Stimulated activated CD8-positive, alpha-beta memory T cell treated with anti-CD3 and anti-CD28 coated beads, Interleukin-4, amount 100 ng/mL, for 4 hours (primary cell): ENCODE measurements at places on chromosomes 5 and 9.

GRCh38 chr5:16690243-16690852 lies 73.6 kb upstream of the RETREG1 start:
- no peak for DNase-seq

- no peak for DNase-seq
Observed at GRCh38 chr5:72394688-72395087, 74.5 kb downstream of the PTCD2 start.

DNA sequence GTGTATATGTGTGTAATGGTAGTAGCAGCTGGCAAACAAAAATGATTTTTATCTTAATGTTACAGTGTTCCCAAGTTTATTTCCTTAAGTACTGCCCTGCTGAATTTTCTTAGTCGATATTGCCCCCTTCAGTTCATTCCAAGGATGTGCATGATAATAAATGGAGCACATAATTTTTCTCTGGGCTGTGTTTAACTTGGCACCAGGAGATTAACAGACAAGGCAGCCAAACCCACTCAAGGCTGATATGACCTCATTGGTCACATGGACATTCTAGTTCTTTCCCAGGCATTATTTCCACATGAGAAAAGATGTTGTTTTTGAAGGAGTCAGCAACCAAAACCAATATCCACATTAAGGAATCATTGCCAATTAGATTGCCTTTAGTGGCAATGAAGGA lies 61.8 kb downstream of the COX7C start:
- DNase-seq, result no peak

GRCh38 chr5:168314735-168315411 lies 23.4 kb downstream of the WWC1 start:
- DNase-seq, result no peak

DNA sequence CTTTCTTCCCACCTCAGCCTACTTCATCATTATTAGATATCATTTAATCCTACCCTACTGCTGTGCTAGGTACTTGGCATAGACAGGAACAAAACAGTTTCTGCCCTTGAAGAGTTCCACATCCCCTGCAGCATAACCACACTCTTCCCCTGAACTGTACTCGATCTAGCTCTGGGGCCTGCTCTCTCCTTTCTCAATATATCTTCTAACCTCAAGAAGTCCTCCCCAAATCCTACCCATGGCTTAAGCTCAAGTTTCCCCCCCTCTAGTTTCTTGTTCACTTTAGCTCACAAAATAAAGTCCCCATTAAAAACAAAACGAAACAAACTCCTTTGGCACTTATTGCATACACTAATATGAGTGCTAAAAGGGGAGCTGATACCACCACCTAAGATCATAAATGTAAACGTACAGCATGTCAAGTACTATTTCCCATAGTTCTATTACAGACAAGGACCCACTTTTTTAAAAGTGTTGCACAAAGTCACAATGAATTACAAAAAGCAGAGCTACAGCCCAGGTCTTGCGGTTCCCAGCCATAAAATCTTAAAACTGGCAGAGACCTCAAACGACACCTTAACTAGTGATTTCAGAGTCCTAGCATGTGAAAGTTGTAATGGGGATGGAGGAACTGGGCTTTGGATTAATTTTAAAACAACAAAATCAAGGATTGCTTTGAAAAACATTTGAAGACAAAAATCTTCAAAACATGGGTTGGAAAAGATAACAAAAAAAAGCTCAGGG lies 80.7 kb downstream of the PTPDC1 start:
- DNase-seq, result no peak

- DNase-seq, result no peak
Observed at GRCh38 chr9:88767504-88767790, 223.8 kb upstream of the S1PR3 start.

DNA sequence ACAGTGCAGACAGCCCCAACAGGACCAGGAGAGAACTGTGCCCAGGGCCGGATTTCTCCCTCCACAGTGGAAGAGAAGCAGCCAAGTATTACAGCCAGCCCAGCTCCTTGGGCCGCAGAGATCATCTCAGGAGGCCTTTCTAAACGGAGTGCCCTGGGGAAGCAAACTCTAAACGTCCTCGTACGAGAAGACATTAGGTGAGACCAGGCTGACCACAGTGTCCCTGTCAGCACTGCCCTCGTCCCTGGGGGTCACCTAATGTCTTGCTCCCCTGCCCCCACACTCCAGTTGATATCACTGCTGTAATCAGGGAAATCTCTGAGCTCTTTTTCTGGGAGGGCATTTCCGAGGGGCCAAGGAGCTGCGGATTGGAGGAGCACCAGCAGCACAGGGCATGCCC lies 6.5 kb downstream of the QRFP start:
- no peak for DNase-seq

- DNase-seq, result no peak
Observed at GRCh38 chr5:18920966-18921365, 1067.0 kb downstream of the CDH18 start.
